Activated gamma-delta T cell treated with anti-CD3 and anti-CD28 coated beads, Interleukin-2, amount 50 U/mL, for 16 hours (primary cell): ENCODE measurements at places on chromosomes 16 and 17.

GRCh38 chr16:65675161-65675560 is 553.3 kb upstream of the CDH11 start:
- no peak for DNase-seq

- DNase-seq: peak; percentile 73
These were observed 550 bp upstream of the RNF213 start for GRCh38 chr17:80260069-80260535.

DNA sequence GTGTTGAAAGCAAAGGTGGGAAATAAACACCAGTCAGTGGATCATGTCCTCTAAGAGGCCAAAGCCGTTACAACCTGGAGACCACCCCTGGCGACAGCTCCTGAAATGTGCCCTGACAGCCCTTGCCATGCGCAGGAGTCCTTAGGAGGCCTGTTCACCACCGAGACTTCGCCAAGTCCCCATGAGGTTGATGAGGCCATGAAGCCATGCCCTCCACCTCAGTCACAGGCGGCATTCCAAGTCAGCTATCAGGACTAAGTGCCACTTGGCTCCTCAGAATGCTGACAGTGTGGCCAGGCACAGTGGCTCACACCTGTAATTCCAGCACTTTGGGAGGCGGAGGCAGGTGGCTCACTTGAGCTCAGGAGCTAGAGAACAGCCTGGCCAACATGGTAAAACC is 27.1 kb downstream of the ADAM11 start:
- no peak for DNase-seq

- no peak for DNase-seq
These were observed 64.0 kb upstream of the DNAH17 start for GRCh38 chr17:78641243-78641642.

GRCh38 chr17:835263-835662 is 53.1 kb downstream of the MRM3 start:
- no peak for DNase-seq

- no peak for DNase-seq
These were observed 4.8 kb upstream of the SP6 start for GRCh38 chr17:47855737-47856136.

DNA sequence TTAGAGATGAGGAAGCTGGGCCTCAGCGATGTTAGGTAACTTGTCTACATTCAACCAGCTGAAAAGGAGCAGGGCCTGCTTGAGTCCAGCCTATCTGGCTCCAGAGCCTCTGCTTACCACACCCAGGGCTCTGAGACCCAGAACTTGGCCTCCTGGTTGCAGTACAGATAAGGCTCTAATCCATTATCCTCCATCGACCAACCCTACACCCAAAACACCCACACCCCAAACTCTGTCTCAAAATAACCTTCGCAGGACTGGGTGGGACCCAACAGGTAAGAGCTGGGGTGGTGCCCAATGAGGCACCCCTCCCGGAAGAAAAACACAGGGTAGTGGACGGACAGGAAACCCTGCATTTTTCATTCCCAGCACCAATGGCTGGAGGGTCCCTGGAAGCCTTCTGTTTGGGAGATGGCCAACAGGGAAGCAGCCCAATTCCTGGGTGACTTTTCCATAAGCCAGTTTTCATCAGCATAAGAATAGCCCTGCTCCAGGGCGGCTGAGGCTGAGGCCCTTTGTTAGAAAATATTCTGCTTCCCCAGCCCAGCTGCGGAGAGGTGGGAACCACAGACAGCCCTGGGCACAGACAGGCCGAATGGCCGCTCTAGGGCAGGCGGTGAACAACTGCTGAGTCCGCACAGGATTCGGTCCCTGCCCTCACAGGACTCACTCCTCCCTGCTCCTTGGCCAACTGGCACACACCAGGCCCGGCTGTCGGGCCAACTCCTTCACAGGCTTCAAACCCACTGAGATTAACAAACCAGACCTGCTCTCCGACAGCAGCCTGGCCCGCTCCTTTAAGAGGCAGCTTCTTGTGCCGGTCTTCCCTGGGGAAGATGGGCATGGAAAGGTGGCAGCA is 9.8 kb downstream of the SMIM5 start:
- no peak for DNase-seq

GRCh38 chr17:8912084-8912981 is 44.9 kb upstream of the PIK3R6 start:
- DNase-seq: no peak
